H9 (cell line): ENCODE measurements at places on chromosomes 4 and X.

DNA sequence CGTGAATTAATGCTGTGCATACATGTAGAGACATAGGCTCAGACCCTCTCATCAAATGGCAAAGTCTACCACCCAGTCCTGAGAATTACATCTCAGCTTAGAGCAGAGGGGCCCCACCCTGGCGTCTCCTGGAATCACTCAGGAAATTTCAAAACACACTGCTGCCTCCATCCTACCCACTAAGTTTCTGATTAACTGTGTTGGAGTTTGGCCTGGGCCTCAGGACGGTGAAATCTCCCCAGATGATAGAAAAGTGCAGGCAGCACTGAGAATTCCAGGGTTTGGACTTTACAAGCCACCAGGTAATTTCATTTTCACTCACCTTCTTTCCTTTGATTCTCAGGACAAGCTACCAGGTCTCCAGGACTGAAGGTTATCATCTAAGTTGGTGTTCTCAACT lies 3.3 kb upstream of the FAM9C start:
- no peak for DNase-seq

GRCh38 chr4:156197216-156197615 lies 243.6 kb upstream of the CTSO start:
- DNase-seq, result peak; percentile 39

DNA sequence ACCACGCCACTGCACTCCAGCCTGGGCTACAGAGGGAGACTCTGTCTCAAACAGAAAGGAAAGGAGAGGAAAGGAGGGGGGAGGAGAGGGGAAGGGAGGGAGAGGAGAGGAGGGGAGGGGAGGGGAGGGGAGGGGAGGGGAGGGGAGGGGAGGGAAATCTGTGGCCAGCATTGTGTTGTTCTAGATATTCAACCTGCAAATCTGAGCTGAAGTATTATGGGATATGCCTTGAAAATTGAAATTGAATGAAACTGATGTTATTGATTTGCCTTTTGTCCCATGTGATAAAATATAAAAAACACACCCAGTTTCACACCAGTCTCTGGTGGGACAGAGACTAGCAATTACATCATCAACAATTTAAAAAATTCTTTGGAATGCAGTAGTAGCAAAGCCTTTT lies 1.5 kb downstream of the SMIM31 start:
- no peak for DNase-seq

- DNase-seq, result no peak
These were observed 126.0 kb downstream of the LDB2 start for GRCh38 chr4:16772366-16772850.

- DNase-seq, result peak; percentile 38
These were observed 141.0 kb downstream of the MAB21L2 start for GRCh38 chr4:150722908-150723362.

DNA sequence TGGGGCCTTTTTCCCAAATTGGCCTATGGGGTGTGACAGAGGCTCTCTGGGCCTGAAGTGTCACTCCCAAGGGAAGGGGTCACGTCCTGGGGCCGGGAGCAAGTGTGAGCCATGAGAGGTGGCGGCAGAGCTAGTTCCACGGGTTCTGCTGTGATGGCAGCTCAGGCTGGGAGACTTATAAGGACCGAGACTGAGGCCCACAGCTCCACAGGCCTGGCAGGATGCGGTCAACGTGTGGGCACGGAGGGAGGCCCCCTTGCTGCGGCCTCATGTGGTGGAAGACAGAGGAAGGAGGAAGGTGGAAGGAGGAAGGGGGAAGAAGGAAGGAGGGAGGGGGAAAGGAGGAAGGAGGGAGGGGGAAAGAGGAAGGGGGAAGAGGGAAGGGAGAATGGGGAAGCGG lies 7.2 kb upstream of the CPLX1 start:
- no peak for DNase-seq

DNA sequence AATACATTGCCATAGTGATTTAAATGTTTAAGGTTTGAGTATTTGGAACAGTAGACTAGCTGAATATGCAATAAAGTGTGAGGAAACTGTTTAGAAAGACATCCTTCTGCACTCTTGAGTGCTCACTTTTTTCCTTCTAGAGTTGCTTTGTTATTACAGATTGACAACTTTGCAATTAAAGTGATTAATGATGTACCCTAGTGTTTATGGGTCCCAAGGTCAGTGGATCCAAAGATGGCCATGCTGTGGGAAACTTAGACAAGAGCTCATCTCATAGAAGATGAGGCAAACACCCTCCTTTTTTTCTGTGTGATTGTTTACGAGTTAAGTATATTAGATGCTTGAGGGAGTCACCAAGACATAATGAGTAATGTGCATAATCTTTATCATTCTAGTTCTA lies 118.8 kb downstream of the PDLIM5 start:
- DNase-seq, result no peak

GRCh38 chr4:987624-988513 lies 1.0 kb downstream of the IDUA start:
- no peak for DNase-seq

DNA sequence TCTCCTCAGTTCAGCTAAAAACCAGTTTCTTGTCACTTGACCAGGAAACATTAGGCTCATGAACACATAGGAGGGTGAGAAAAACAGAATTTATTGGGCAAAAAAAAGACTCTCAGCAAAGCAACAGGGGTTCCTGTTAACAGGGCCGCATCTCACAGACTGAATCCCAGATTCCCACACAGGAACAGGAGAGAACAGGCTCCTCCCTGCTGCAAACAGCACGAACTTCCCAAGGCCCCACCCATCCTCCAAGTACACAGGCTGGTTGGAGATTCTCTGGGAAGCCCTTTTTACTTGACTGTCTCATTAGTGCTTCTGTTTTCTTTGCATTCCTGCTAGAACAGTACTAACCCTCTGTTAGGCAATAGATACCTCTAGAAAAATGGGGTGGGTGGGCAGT lies 52.4 kb upstream of the IL21 start:
- no peak for DNase-seq

DNA sequence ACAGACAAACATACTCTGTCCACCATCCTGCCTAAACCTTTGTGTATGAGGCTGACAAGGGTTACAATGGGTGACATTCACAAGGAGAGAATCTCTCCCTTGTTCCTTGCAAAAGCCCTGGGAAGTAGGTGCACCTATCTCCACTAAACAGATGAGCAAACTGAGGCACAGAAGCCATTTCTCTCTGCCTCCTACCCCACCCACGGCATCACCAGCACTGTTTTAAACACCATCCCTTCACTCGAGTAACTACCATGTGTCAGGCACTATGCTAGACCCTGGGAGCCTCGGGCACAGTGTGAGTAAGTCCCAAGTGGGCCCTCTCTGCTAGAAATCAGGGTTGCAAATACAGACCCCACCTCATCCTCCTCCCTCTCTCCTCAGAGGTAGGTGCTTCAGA lies 899 bp downstream of the LYAR start:
- DNase-seq, result no peak

DNA sequence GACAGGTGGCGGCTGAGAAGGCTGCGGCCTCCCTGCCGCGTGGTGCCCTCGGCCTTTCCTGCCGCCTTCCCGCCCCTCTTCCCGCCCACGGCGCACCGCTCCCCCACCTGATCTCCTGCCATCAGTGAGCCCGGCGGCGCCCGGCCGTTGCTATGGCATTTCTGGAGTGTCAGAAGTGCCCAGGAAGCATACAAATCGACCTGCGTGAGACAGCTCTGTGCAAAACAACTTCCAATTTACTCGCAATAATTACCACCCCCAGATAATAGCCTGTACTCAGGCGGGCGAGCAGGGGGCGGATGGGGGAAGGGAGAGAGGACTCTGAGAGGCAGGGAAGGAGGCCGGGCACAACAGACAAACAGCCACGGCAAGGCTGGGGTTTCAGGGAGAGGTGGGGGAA lies 16.6 kb upstream of the ERCC6L start:
- peak; percentile 47 for DNase-seq

DNA sequence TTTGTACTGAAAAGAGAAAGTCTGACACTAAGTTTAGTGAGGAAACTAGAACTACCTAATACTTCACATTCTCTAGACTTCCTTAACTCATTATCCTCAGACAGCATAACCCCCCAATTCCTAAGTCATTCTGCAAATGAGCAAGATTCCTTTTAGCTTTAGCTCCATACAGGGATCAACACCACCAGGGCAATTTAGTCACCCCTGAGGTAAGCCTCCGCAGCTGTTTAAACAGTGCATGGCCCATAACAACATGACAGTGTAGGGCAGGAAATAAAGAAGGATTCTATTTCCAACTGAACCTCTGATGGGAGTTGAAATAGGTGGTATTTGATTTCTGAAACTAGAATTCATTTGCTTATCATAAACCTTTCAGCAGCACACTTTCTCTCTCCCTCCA lies 112.8 kb upstream of the DKK2 start:
- no peak for DNase-seq

- DNase-seq, result peak; percentile 69
These were observed 26.1 kb downstream of the IGSF1 start for GRCh38 chrX:131262738-131263679.

DNA sequence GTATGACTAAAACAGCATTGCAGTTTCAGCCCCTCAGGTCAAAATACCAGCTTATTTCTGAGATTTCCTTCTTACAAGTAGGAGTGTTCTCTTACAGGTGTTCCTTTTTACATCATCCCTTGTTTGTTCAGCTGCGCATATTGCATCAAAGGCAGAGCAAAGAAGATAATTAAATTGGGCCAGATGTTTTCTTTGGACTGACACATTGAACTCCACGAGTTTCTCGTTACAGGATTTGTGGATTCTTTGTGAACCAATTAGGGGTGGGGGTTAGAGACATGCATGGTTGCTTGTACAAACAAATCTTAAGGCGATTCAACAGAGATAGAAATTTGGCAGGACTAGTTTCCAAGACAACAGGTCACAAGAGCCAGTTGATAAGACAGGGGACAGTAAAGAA lies 95.7 kb downstream of the SPANXN4 start:
- DNase-seq, result no peak

DNA sequence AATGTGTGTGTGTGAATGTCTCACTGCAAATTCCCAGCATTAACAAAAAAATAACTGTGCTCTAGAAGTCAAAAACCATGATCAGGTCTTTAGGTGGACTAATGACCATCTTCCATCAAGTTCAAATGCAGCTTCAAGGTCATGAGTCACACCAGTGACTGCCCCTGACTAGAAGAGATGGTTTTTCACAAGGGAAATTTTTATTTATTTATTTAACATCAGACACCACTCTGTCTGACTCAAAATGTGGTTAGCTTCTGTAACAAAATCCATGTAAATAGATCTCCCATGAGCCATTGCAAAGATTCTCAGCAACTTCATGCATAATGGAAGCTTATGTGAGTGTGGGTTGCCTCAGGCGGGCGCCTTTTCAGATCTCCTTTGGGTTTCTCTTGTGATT lies 219.2 kb downstream of the KIT start:
- DNase-seq, result no peak

GRCh38 chrX:9816084-9816700 lies 30.0 kb downstream of the SHROOM2 start:
- no peak for DNase-seq

- no peak for DNase-seq
These were observed 51.5 kb downstream of the FHIP1A start for GRCh38 chr4:151460434-151460833.

DNA sequence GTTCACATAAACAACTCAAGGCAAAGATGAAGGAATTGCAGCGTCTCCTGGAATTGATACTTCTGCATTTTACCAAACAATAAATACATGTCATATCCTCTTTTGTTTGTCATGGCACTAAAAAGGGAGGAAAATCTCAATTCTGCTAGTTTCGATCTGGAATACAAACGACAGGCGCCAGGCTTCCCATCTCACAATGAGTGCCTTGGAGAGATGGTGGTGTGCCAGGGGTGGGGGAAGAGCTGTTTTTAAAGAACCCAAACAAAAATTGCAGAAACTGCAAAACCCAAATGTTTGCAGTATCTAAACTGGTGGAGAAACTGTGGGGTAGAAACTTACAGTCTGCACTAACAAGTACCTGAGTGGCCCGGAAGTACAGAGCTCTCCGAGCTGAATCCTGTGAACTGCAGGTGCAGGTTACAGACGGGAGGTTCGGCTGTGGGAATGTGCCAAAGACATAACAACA lies 53.0 kb upstream of the KLF3 start:
- no peak for DNase-seq

GRCh38 chrX:100687128-100687527 lies 43.1 kb downstream of the SRPX2 start:
- DNase-seq, result no peak

- DNase-seq, result no peak
These were observed 87.5 kb downstream of the PALLD start for GRCh38 chr4:168584321-168584771.

DNA sequence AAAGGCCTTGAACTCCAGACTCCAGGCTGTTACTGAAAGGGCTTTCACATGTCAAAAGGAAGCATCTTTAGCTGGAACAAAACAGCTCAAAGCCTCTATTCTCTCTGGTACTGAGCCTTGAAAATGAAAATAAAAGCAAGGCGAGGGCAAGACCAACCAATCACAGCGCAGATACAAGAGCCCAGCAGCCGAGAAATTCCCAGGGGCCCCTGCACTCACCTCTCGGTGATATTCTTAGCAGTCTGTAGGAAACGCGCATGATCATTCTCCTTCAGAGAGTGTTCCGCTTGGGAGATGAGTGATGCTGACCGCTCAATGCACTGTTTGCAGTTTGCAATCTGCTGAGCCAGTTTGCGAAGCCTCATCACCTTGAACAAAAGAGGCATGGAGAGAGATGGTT lies 138.1 kb downstream of the MID1 start:
- DNase-seq, result no peak

DNA sequence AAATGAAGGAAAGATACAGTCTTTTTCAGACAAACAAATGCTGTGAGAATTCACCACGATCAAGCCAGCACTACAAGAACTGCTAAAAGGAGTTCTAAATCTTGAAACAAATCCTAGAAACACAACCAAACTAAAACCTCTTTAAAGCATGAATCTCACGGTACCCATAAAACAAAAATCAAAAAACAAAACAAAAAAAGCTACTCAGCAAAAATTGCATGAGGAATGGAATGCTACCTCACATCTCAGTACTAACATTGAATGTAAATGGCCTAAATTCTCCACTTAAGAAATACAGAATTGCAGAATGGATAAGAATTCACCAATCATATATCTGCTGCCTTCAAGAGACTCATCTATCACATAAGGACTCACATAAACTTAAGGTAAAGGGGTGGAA lies 300.1 kb downstream of the NAF1 start:
- DNase-seq, result no peak

DNA sequence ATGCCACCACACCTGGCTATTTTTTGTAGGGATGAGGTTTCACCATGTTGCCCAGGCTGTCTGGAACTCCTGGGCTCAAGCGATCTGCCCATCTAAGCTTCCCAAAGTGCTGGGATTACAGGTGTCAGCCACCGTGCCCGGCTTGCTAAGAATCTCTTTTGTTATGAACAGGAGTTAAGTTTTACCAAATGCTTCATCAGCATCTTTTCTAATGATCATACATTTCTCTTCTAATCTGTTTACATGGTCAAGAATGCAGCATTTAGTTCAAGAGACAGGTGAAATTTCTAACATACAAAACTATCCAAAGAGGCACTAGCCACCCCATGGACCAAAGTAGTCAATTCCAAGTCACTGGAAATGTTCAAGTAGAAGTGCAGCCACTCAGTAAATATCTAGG lies 52.5 kb upstream of the IQSEC2 start:
- no peak for DNase-seq

GRCh38 chr4:82705169-82705927 lies 93.2 kb downstream of the SCD5 start:
- no peak for DNase-seq

- DNase-seq, result no peak
These were observed 21.3 kb upstream of the ZCCHC4 start for GRCh38 chr4:25291158-25291733.
